Iris pigment epithelial cell (primary cell): ENCODE measurements at places on chromosomes 6 and 20.
A peak's percentile ranks its signal among the peaks of the same experiment; 100 is the strongest.

DNA sequence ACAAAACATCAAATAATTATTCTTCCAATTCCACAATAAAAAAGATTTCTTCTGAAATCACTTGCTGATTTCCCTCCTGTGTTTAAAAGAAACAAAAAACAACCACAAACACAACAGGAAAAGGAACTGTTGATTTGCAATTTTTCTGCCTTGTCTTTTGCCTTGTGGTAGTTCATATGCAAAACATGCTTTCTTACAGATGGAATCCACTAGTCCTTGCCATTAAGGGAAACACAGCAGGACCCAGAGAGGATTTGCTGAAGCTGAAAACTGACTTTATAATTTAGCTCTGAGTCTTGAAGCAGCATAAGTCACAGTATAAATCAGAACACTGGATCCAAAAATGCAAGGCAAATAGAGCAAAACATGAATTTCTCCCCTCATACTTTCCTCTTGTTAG, 328.8 kb downstream of the PHF3 start:
- DNase-seq, result no peak

- no peak for DNase-seq
Measured at GRCh38 chr6:132713352-132714134, at the start of gene VNN1. VNN1 (minus strand) TSS chr6:132714055; CDS start chr6:132714035, 20 bp downstream.

DNA sequence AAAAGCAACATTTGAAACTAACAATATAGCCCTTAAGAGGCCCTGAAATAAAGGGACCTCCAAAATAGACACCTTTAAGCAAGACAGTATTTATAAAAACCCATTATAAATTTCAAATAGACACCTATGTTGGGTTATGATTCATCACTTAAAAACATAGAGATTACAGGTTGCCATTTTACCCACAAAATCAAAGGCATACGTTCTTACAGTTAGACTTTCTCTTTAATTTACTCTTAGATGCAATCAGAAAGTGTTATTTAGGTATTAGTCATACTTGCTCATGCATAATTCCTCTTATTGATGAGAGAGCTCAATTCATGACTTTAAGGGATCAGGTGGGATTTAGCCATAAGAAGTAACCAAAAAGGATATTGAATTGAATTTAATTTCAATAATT, 51.5 kb upstream of the TMEM200A start:
- DNase-seq, result no peak

- peak; percentile 36 for DNase-seq
Measured at GRCh38 chr20:10716855-10717254, 43.1 kb upstream of the JAG1 start.

- no peak for DNase-seq
Measured at GRCh38 chr6:8400663-8401062, 34.7 kb downstream of the SLC35B3 start.

- peak; percentile 74 for DNase-seq
Measured at GRCh38 chr6:46651006-46651405, 1.6 kb downstream of the CYP39A1 start.

DNA sequence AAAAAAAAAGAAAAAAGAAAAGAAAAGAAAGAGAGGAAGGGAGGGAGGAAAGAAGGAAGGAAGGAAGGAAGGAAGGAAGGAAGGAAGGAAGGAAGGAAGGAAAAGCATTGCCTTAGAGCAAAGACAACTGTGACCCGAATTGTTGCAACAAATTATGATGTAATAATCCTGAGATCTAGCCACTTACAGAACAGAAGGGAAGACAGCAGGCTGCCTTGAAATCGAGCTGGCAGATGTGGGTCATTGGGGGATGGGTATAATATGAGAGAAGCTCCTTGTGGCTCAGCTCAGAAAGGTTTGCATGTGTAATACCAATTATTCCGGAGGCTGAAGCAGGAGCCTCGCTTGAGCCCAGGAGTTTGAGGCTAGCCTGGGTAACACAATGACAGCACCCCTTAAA, 208.1 kb upstream of the PROKR2 start:
- no peak for DNase-seq

DNA sequence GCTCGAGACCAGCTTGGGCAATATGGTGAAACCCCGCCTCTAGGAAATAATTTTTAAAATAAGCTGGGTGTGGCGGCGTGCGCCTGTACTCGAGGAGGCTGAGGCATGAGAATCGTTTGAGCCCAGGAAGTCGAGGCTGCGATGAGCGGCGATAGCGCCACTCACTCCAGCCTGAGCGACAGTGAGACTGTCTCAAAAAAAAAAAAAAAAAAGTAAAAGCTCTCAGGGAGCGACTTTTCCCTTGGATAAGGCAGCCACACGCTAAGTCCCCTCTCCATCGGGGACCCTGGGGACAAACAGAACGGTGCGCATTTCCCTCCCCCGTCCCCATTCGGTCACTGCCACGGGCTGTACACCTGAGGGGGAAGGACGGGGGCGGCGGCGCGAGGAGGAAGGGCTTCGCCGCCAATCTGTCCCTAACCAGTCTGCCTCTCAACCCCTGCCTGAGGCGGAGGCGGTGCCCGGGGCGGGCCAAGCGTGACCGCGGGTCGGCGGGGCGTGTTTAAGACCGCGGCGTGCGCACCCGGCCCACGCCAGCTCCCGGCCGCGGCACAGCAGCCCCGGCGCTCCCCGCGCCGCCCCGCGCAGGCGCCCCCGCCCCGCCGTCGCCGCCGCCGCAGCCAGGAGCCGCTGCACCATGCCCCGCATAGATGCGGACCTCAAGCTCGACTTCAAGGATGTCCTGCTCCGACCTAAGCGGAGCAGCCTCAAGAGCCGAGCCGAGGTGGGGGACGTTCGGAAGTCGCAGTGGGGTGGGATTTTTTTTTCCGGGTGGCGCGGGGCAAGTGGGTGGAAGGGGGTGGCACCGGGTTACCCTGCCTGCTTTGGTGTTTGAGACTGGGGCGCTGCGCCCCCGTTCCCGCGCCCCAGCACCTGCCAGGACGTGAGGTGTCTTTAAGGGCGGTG, at the start of gene GMPR:
Gene GMPR, plus strand, starts transcription at position 531 of the 906 bp plus-strand sequence. Its CDS starts 107 bp downstream, at position 638.
- peak; percentile 60 for DNase-seq

- DNase-seq, result no peak
Measured at GRCh38 chr6:128410584-128410983, 109.8 kb downstream of the PTPRK start.

DNA sequence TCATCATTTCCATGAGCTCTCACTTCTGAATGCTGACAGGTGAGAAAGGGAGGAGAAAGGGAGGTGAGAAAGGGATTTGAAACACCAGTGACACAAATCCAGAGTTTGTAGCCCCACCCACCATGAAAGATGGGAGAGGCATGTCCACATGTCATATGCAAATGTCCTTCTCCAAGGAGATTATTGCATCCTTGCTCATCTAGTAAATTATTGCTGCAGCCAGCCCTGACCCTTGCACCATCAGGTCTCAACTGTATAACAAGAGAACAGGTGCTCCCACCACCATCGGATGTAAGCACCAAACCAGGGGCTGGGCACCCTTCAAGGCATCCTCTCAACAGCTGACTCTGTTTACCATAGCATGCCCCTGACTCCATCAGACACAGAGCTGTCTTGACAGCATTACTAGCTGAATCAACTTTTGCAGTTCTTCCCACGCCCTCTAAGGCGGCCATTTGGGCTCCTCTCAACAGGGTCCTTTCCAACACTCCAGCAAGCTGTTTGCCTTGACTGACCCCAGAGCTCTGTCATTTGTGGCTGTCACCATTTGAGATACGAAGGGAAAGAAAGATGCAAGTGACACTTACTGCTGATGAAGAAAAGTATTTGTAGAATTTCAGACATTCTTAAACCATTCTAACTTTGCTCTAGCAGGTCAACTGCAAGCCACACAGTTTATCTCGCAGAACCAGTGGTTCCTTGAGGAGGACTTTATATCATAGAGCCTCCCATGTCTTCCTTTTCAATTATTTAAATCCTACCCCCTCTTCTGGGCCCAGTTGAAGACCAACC, 14.2 kb downstream of the GFOD1 start:
- DNase-seq, result no peak

DNA sequence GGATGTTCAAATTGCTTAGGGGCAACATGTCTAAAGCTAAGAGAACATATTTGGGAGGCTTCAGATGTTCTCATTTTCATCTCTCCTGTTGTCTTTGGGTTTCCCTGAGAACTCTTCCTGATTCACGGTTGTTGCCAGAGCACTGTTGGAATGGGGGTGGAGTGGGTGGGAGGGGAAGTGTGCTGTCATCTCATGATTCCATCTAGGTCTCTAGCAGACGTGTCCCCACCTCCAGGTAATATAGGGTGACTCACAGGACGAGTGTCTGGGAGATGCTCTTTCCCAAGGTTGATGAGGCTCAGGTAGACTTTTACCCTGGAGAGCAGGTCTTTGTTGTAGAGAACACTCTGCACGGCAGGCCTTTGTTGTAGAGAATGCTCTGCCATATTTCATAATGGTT, 636.9 kb downstream of the QKI start:
- no peak for DNase-seq

DNA sequence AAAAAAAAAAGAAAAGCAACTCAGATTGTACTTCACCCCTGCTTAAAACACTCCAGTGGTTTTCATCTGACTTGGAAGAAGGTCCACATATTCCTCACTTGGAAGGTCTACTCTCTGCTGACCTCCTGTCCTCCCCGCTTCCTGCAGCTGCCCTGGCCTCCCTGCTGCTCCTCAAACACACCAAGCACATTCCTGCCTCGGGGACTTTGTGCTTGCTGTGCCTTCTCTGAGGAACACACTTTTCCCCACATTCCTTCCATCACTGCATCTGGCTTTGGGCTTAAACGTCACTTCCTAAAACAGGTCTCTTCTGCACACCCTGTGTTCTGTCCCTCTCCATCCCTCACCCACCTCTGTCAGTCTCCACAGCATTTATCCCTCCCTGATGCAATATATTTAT, 4.9 kb upstream of the PDYN start:
- DNase-seq, result no peak

- DNase-seq, result no peak
Measured at GRCh38 chr6:30533460-30534294, 22.6 kb downstream of the GNL1 start.

- DNase-seq, result peak; percentile 56
Measured at GRCh38 chr6:140669321-140669720, 1294.9 kb upstream of the CITED2 start.

GRCh38 chr6:121608270-121608669, 172.8 kb downstream of the GJA1 start:
- DNase-seq, result peak; percentile 79

- no peak for DNase-seq
Measured at GRCh38 chr6:4397307-4397706, 261.9 kb upstream of the ECI2 start.

DNA sequence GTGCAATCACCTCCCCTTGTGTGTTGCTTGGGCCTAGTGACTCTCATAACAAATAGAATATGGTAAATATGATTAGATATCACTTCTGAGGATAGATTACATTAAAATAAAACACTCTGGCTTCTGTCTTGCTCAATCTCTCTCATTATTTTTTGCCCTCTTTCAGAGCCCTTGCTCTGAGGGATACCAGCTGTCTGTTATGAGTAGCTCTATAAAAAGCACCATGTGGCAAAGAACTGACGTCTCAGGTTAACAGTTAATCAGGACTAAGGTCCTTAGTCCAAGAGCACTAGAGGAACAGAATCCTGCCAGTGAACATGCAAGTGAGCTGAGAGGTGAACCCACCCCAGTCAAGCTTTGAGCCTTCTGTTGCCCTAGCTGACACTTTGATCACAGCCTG, 402.2 kb upstream of the HTR1E start:
- no peak for DNase-seq

GRCh38 chr6:12866422-12867029, 150.0 kb downstream of the PHACTR1 start:
- DNase-seq, result no peak

DNA sequence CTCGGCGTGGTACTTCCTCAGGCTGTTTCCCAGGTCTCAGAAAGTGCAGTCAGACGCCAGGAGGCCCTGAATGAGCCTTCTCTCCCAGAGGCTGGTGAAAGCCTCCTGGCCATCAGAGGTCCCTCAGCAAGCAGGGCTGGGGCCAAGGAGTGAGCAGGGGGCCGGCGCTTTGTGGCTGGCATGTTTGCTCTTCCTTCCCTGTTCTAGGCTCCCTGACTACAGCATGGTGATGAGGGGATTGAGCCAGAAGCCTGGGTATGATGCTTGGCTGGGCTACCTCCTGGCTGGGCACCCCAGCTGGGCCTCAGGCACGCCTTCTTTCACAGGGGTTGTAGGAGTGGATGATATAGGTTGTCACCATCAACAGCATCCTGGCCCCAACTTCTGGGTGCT, 11.7 kb upstream of the DNAJC5 start:
- no peak for DNase-seq

DNA sequence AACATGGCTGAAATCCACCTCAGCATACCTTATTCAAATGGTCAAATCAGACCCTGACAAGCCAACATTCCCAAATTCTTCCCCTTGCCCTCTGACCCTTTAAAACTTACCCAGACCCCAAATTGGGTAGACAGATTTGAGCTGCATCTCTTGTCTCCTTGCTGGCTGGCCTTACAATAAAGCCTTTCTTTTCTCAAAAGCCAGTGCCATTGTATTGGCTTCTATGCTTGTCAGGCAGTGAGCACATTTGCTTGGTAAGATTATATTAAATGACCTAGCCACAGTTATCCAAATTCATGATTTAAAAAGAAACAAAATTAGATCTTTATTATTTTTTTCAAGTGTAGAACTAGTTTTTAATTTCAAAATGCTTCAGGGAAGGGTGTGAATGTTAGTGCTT, 67.8 kb upstream of the FAM83B start:
- no peak for DNase-seq

DNA sequence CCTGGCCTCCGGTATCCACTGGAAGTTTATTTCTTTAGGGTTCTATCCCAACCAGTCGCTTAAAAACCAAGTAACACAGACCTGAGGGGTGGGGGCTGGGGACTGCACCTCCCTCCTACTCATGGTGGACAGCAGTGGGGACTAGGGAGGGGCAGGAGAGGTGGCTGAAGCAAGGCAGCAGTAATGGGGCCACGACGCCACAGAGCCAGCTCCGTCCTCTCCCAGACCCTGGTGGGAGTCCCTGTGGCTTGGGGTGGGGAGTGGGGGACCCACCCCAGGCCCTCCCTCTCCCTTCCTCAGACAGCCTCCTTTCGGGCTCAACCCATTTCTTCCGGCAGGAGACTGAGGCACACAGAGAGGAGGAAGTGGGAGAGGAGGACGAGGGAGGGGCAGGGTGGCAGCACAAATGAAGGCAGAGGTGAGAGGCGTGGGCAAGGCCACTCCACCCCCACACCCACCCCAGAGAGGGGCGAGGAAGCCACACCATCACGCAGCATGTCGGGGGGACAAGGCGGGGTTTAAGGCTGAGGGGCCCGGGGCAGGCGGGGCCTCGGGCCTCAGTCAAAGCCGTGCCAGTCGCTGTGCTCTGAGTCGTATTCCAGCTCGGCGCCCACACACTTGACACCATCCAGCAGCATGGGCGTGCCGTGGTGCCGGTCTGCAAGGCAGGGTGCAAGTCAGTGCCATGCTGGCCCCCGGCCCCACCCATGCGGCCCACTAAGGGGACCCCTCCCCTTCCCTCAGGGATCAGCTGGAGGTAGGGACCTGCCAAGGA, 13.9 kb downstream of the ADISSP start:
- no peak for DNase-seq
